ENCODE measurements at places on chromosomes 4 and X. TPM values are rescaled to one million over a fixed set of nuclear protein-coding genes. Genes with fewer than 3 reads are reported as not detected.

GAGE12H gene
- polyA plus RNA-seq = not detected

REELD1 gene
- 0.30 TPM for polyA plus RNA-seq

CPEB2 gene
- 3.4 TPM for polyA plus RNA-seq

GRID2 gene
- not detected for polyA plus RNA-seq

ZMAT1 gene
- 2.1 TPM for polyA plus RNA-seq

SPINK2 gene
- not detected for polyA plus RNA-seq

SPANXN3 gene
- polyA plus RNA-seq = not detected

ANOS1 gene
- polyA plus RNA-seq = not detected

SLC39A8 gene
- 2.1 TPM for polyA plus RNA-seq

FAM236D gene
- not detected for polyA plus RNA-seq

STPG2 gene
- not detected for polyA plus RNA-seq

SYTL4 gene
- polyA plus RNA-seq = 4.6 TPM

EFHC2 gene
- 1.5 TPM for polyA plus RNA-seq

PALLD gene
- polyA plus RNA-seq = 75.9 TPM

GRCh38 chrX:15399962-15400391, 15.8 kb upstream of the VEGFD start:
- peak; percentile 36 for DNase-seq

- no peak for DNase-seq
These were observed 698.2 kb upstream of the AGA start for GRCh38 chr4:178140326-178140915.

- no peak for DNase-seq
These were observed 1.7 kb upstream of the KCNE5 start for GRCh38 chrX:109626637-109627036.

- no peak for DNase-seq
These were observed 154.9 kb downstream of the ATG4A start for GRCh38 chrX:108246304-108246954.

DNA sequence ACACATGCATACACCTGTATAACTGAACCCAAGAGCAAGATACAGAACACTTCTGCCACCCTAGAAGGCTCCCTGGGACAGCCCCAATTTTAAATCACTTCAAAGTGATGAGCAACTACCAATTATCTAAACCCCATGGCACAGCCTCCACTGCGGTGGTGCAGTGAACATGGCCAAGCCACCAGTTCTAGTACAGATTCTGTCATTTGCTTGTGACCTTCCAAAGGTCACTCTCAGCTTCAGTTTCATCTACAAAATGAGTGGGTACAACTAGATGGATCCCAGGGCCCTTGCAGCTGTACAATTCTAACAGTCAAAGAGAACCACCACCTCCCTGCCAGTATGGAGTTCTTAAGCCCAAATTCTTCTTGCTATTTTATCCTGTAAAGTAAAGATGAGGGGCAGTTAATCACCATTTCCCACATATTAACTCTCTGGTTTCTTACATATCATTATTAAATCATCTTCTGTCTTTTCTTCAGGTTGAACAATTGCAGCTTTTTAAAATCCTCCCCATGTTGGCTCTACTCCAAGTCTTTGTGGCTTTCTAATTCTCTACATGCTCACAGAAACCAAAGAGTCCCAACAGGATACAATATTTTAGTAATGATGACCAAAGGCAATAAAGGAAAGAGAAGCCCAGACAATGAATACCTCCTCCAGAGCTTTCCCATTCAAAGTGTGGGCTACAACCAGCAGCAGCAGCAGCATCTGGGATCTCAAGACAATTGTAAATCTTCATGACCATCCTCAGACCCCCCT, 39.0 kb upstream of the GPM6B start:
- no peak for DNase-seq

DNA sequence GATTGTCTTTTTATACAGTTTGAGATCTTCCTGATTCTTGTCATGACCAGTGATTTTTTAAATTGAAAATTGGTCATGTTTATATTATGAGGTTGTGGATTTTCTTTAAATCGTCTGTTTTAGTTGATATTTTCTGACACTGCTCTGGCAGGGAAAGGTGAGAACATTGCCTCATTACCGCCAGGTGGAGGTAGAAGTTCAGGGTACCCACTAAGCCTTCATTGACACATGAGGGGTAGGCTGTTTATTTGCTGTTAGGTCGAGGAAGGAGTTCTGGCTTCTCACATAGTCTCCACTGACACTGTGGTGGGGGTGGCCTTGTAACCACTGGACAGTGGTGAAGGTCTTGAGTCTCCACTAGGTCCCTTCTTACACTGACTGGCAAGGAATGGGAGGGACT, 117.6 kb upstream of the GPR101 start:
- DNase-seq = no peak

DNA sequence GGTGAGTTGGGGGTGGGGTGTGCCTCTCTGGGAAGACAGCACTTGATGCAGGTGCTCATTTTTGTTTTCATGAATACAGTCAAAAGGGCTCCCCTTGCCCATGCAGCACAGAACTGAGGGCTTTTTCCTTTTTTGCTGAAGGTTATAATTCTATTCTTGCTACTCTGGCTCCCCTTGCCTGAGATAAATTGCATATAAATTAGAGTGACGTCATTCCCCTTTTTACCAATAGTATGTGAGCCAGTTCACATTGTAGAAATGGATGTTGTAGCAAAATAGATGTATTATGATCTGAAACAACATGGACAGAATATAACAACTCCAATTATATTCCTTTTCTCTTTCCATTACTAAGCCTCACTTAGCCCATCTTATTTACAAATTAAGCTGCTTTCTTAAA, 28.4 kb downstream of the CXorf58 start:
- DNase-seq = no peak

DNA sequence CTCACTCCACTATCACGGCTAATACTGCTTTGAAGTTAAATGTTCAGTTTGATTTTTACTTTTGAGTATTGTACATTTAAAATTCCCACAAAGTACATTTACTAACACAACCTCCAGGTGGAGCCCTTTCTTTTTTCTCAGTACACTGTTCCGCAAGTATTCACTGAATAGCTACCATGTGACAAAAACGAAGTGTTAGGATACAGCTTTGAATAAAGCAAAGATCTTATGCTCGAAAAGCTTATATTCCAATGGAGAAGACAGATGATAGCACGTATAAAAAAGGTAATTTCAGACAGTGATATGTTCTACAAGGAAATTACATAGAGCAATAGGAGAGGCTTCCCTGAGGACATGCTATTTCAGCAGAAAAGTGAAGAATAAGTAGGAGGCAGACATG, 60.7 kb upstream of the ABCG2 start:
- no peak for DNase-seq

- peak; percentile 90 for DNase-seq
These were observed 340.8 kb downstream of the ADGRL3 start for GRCh38 chr4:61540944-61541343.

GRCh38 chr4:38004887-38005286, 44.7 kb downstream of the PTTG2 start:
- DNase-seq = no peak

DNA sequence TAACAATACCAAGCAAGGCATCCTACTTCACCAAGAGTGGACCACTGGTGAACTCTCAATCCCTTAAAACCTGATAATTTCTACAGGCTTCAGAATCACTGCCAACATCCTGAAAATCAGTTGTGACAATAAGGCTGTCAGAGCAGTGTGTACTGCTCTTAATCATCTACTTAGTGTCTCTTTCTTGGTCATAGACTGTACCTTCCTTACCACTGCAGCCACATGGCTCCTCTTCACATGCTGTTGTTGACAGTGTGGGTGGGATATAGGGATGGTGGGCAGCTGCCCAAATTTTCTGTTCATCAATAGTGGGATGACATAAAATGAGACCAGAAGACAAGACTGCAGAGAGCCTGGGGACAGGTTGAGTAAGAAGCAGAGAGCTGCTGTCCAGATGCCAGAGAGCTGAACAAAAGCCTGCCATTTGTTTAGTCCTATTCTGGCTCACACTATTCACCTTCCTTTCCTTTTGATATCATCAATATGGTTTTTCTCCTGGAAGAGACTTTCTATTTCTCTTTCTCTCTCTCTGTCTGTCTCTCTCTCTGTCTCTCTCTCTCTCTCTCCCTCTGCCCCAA, 178.9 kb downstream of the MGST2 start:
- DNase-seq = no peak

DNA sequence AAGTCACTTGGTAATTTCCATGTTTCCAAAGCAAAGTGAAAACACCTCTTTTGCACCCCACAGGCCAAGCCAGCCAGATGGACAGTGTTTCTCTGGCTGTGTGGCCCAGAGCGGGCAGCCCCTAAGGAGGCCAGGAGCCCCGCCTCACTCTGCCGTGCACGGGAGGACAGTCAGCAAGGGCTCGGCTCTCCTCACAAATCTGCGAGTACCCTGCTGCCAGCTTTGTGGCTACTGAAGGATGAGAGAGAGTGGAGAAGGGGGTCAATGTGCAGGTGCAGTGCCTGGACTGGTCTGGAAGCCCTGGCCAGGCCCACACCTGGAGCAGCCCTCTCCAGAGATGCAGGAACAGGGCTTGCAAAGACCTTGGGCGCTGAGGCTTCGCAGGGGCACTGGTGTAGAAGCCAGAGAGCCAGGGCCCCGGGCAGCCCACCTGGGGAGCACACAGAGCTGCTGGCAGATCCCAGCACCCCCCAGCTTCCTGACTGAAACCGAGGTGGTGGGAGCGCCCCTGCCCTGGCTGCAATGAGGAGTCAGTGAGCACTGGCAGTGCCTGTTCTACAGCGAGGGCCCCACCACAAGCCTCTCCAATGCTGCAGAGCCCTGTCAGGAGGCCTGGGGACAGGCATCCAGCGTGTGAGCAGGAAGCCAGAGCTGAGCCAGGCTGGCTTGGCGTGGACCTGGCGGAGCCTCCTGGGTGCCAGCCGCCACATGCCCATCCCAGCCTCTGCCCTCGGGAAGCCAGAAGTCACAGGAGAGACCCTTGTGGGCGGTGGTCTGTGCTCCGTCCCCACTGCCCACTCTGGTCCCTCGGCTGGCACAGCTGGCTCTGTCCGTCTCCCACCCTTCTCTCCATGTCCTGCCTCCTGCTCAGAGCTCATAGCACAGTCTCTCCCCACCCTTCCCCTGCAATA, 3.9 kb downstream of the SPON2 start:
- no peak for DNase-seq

DNA sequence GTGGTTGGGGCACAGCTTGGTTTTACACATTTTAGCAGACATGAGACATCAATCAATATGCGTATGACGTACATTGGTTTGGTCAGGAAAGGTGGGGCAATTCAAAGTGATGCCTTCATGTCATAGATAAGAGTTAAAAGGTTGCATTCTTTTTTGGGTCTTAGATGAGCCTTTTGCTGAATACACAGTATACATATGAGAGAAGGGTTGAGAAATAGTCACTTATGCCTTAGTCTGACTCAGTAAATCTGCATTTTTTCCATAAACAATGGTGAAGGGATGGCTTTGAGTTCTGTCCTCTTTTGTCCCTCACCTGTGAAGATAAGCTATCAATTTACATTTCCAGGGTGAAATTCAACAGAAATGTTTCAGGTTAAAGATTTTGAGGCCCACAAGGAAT, 43.9 kb upstream of the UGT2B15 start:
- no peak for DNase-seq

- no peak for DNase-seq
These were observed 398.2 kb upstream of the DIPK2B start for GRCh38 chrX:45598861-45599260.

- no peak for DNase-seq
These were observed 1115.3 kb downstream of the PDHA2 start for GRCh38 chr4:96955226-96955625.

DNA sequence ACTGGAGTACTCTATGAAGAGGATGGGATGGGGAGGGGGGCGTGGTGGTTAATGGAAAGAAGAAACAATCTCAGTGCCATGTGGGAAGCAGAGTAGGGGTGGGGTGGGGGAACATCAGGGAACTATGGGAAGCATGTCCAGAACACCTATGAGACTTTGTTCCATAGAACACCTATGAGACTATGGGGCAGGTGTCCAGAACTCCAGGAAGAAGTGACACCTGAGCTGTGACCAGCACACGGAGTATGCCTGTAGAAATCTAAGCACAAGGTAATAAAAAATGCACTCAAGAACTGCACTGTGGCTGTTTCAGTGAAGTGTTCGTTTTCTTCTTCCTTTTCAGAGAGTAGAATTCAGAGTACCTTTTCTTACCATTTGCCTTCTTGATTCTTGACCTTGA, 704.8 kb upstream of the TENM3 start:
- no peak for DNase-seq

Measured in stomach (tissue), 19 donors.